Thyroid gland (tissue), 4 donors: ENCODE measurements at places on chromosomes 12 and 14. TPM values are rescaled to one million over a fixed set of nuclear protein-coding genes. Genes with fewer than 3 reads are reported as not detected.

GRCh38 chr12:10122689-10123088 is 7.3 kb downstream of the CLEC7A start:
- H3K4me3 ChIP-seq: no peak overlapping the region
- H3K27me3 ChIP-seq: no peaks in the 10 kb centered on the region
- no peaks in the 10 kb centered on the region for H3K4me1 ChIP-seq
- H3K27ac ChIP-seq: no peak overlapping the region
- no peaks in the 10 kb centered on the region for H3K36me3 ChIP-seq

GRCh38 chr14:47207617-47208016 is 467.8 kb downstream of the MDGA2 start:
- no peak for DNase-seq
- H3K36me3 ChIP-seq: no peaks in the 10 kb centered on the region
- no peaks in the 10 kb centered on the region for H3K27me3 ChIP-seq

DNA sequence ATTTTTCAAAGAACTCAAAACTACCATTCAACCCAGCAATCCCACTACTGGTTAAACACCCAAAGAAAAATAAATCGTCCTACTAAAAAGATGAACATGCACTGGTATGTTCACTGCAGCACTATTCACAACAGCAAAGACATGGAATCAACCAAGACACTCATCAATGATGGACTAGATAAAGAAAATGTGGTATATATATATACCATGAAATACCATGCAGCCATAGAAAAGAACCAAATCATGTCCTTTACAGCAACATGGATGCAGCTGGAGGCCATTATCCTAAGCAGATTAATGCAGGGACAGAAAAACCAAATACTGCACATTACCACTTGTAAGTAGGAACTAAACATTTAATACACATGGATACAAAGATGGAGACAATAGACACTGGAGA is 3.8 kb upstream of the ANO6 start:
- no peaks in the 10 kb centered on the region for H3K27me3 ChIP-seq
- H3K27ac ChIP-seq: no peak overlapping the region
- no peaks in the 10 kb centered on the region for H3K36me3 ChIP-seq
- peaks cover 4% of the 10 kb centered on the region for H3K4me1 ChIP-seq

GRCh38 chr14:106395456-106396050 is 869.2 kb downstream of the TMEM121 start:
- no peak overlapping the region for H3K4me3 ChIP-seq
- no peak overlapping the region for H3K27ac ChIP-seq
- H3K4me1 ChIP-seq: no peaks in the 10 kb centered on the region
- no peaks in the 10 kb centered on the region for H3K36me3 ChIP-seq
- no peak for DNase-seq

TAS2R8 gene
- total RNA-seq: not detected

- no peaks in the 10 kb centered on the region for H3K27me3 ChIP-seq
- H3K4me1 ChIP-seq: no peaks in the 10 kb centered on the region
- H3K36me3 ChIP-seq: no peaks in the 10 kb centered on the region
- DNase-seq: no peak
- no peak overlapping the region for H3K4me3 ChIP-seq
These were observed 225.0 kb upstream of the KITLG start for GRCh38 chr12:88805286-88805685.

DNA sequence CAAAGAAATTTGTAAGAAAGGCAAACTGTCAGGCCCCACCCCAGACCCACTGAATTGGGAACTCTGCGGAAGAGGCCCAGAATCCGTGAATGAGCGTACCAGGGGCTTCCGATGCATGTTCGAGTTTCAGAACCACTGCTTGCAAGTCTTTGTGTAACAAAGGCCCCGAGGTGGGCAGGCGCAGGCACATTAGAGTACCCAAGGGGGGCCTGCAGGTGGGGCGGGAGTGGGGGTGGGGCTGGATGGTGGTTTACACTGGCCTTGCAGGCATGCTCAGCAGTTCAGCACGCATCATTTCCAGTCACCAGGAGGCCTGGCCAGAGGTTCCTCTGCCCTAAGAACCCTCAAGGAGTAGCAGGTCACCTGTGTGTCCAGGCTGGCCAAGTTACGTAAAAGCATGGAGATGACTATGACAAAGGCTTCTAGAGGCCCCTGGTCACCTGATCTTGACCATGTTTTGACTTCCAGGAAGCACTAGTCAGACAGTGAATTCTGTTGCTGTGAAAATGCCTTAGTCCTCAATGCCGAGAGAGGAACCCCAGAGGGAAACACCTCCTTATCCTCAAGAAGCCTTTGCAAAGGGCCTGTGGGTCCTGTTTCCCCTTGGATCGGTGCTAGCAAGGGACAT is 33.2 kb upstream of the IRF2BPL start:
- H3K27me3 ChIP-seq: no peaks in the 10 kb centered on the region
- no peak overlapping the region for H3K27ac ChIP-seq
- no peak for DNase-seq
- H3K36me3 ChIP-seq: no peaks in the 10 kb centered on the region
- no peak overlapping the region for H3K4me3 ChIP-seq

- H3K4me1 ChIP-seq: no peaks in the 10 kb centered on the region
- no peak overlapping the region for H3K4me3 ChIP-seq
- DNase-seq: no peak
- no peaks in the 10 kb centered on the region for H3K27me3 ChIP-seq
- H3K27ac ChIP-seq: no peak overlapping the region
- no peaks in the 10 kb centered on the region for H3K36me3 ChIP-seq
These were observed 42.2 kb downstream of the ZCRB1 start for GRCh38 chr12:42283739-42284138.

DNA sequence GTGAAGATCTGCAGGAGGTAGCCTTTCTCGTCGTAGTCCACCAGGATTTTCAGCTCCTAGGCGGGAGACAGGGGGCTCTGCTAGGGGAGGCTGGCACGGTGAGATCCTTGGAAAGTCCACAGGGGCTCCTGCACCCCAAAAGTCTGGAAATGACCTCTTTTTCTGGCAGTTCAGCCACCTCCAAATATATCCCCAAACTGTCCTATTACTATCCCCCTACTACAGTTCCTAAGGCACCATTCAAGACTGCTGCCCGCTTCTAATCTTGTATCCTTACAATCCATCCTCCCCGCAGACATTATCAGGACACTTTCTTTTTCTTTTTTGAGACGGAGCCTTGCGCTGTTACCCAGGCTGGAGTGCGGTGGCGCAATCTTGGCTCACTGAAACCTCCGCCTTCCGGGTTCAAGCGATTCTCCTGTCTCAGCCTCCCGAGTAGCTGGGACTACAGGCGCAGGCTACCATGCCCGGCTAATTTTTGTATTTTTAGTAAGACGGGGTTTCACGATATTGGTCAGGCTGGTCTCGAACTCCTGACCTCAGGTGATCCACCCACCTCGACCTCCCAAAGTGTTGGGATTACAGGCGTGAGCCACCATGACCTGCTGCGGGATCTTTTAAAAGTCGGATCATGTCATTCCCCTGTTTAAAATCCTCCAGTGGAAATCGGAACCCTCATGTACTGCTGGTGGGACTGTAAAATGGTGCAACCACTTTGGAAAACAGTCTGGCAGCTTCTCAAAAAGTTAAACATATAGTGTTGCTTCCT is 18.5 kb downstream of the HPD start:
- H3K4me3 ChIP-seq: no peak overlapping the region
- no peaks in the 10 kb centered on the region for H3K27me3 ChIP-seq
- DNase-seq: no peak
- H3K27ac ChIP-seq: peak overlapping the region; percentile 56

SYCP3 gene
- total RNA-seq: not detected

DNA sequence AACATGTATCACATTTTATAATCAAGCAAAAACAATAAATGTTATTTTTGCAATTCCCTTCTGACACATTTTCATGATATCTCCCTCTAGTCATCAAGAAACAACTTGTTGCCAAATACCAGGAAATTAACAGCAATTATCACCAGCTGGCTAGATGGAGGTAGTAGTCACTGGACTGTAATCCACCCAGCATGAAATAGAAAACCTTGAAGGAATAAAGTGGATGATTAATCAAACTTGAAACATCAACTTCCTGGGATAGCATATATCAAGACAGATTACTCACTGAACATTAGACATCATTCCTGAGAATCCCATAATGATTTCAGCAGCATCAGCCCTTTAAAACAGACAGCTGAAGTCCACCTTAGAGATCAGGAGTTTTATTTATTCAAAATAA is 259.0 kb downstream of the CCDC59 start:
- no peaks in the 10 kb centered on the region for H3K4me1 ChIP-seq
- H3K36me3 ChIP-seq: no peaks in the 10 kb centered on the region
- no peak overlapping the region for H3K27ac ChIP-seq
- no peaks in the 10 kb centered on the region for H3K27me3 ChIP-seq
- no peak overlapping the region for H3K4me3 ChIP-seq

DNA sequence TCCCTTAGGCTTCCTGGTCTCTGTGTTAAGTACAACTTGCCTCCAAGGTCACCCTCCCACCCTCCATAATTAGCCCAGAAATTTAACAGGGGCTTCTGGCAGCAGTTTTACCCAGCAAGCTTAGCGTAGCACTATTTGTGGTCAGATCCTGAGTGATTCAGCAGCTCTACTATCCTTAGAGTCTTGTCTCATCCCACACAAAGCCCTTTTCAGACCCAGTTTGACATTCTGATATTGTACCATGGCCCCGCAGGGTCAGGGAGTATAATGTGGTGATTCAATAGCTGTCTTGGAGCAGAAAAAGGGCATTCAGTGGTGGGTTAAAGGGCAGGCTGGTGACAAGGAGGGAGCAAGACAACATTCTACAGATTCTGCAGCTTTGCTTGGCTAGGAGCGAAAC is 153.8 kb upstream of the DDHD1 start:
- no peak for DNase-seq
- no peak overlapping the region for H3K27ac ChIP-seq
- no peaks in the 10 kb centered on the region for H3K36me3 ChIP-seq
- no peak overlapping the region for H3K4me3 ChIP-seq

DNA sequence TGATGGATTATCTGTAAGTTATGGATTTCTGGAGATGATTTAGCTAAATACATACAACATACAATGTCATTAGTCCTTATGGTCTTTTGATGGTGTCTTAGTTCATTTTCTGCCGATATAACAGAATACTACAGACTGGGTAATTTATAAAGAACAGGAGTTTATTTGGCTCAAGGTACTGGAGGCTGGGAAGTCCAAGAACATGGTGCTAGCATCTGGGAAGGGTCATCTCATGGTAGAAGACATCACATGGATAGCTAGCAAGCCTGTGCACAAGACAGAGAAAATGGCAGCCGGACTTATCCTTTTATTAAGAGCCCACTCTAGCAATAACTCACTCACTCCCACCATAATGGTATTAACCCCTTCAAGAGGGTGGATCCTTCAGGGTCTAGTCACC is 24.2 kb downstream of the KLHL28 start:
- no peak for DNase-seq
- H3K27me3 ChIP-seq: no peaks in the 10 kb centered on the region
- no peaks in the 10 kb centered on the region for H3K4me1 ChIP-seq
- H3K4me3 ChIP-seq: no peak overlapping the region
- H3K36me3 ChIP-seq: peaks cover 3% of the 10 kb centered on the region
- no peak overlapping the region for H3K27ac ChIP-seq

TAS2R46 gene
- total RNA-seq: 4.4 TPM

- H3K27me3 ChIP-seq: no peaks in the 10 kb centered on the region
- no peak for DNase-seq
- no peak overlapping the region for H3K4me3 ChIP-seq
- no peaks in the 10 kb centered on the region for H3K36me3 ChIP-seq
These were observed 377.0 kb downstream of the NPAS3 start for GRCh38 chr14:33315721-33316120.

- no peak for DNase-seq
- no peaks in the 10 kb centered on the region for H3K36me3 ChIP-seq
- no peaks in the 10 kb centered on the region for H3K4me1 ChIP-seq
- H3K4me3 ChIP-seq: no peak overlapping the region
- no peak overlapping the region for H3K27ac ChIP-seq
These were observed 11.3 kb upstream of the PLBD2 start for GRCh38 chr12:113347107-113347506.

GRCh38 chr14:68789821-68790643 is 2.8 kb downstream of the ZFP36L1 start:
- peak overlapping the region; percentile 77 for H3K4me3 ChIP-seq
- peak; percentile 39 for DNase-seq
- no peaks in the 10 kb centered on the region for H3K27me3 ChIP-seq
- H3K27ac ChIP-seq: peak overlapping the region; percentile 99
- peaks cover 48% of the 10 kb centered on the region for H3K36me3 ChIP-seq

LHX5 gene
- total RNA-seq: not detected

GPD1 gene
- 10.6 TPM for total RNA-seq

- H3K4me3 ChIP-seq: peak overlapping the region; percentile 89
- no peak for DNase-seq
- peak overlapping the region; percentile 85 for H3K27ac ChIP-seq
- H3K36me3 ChIP-seq: peaks cover 26% of the 10 kb centered on the region
- H3K4me1 ChIP-seq: peaks cover 37% of the 10 kb centered on the region
These were observed 1.6 kb downstream of the SETD1B start for GRCh38 chr12:121805171-121806008.

DNA sequence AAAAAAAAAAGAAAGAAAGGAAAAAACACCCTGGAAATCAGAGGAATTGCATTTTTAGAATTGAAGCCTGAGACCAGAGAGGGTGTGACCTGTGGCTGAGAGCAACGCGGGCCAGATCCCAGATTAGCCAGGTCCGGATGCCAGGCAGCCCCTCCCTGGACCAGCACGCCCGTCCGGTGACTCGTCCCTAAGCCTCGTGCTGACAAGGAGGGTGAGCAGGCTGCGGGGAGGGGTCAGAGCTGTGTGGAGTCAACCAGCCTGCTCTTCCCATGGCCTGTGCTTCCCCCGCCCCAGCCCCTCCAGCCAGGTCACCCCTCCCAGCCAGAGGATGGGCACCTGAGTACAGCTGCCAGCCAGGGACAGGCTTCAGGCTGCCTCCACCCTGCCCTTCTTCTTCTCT is 4.2 kb upstream of the KLC1 start:
- DNase-seq: peak; percentile 73
- H3K27ac ChIP-seq: peak overlapping the region; percentile 76
- H3K27me3 ChIP-seq: no peaks in the 10 kb centered on the region
- no peaks in the 10 kb centered on the region for H3K36me3 ChIP-seq
- H3K4me1 ChIP-seq: peaks cover 57% of the 10 kb centered on the region
- no peak overlapping the region for H3K4me3 ChIP-seq

GRCh38 chr14:43369710-43370564 is 1137.1 kb downstream of the FSCB start:
- no peaks in the 10 kb centered on the region for H3K4me1 ChIP-seq
- H3K36me3 ChIP-seq: no peaks in the 10 kb centered on the region
- no peaks in the 10 kb centered on the region for H3K27me3 ChIP-seq
- no peak for DNase-seq
